GM23248 (cell line): ENCODE measurements at places on chromosomes 12 and 14.

DNA sequence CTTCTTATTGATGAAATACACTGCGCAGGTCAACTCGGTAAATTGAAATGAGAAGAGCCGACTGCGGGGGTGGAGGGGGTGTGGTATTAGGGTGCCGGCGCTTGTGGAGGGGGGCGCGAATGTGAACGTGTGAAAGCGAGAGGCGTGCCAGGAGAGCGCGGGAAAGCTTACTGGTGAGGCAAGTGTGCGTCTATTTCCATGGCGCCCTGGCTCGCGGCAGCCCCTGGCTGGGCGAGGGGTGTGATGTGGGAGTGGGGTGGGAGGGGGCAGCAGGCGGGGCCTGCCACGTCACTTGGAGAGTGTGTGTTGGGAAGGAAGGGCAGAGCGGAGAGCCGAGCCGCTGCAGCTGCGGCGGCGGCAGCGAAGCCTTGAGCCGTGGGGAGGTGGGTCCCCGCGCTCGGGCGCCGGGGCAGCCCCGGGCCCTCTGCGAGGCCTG lies 88.8 kb downstream of the GALNT8 start:
- DNase-seq: no peak

GRCh38 chr14:53226553-53226952 lies 73.4 kb upstream of the DDHD1 start:
- no peak for DNase-seq

- DNase-seq: peak; percentile 27
These were observed 36.6 kb upstream of the ASPG start for GRCh38 chr14:104048758-104049507.

DNA sequence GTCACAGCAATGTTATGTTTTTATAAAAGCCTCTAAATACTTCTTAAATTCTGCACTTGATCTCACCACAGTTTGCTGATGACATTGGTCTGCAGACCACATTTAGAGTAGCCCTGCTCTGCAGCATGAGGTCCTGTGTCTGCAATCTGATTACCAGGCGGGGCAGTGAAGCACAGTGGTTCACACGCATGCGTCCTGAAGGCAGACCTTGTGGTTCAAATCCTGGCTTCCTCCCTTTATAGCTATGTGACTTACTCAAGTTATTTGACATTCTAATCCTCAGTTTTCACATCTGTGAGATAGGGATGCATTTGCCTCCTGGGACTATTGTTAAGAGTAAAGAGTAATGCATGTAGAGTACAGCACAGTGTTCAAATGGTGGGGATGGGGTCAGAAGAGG lies 50.3 kb downstream of the BMAL2 start:
- no peak for DNase-seq

DNA sequence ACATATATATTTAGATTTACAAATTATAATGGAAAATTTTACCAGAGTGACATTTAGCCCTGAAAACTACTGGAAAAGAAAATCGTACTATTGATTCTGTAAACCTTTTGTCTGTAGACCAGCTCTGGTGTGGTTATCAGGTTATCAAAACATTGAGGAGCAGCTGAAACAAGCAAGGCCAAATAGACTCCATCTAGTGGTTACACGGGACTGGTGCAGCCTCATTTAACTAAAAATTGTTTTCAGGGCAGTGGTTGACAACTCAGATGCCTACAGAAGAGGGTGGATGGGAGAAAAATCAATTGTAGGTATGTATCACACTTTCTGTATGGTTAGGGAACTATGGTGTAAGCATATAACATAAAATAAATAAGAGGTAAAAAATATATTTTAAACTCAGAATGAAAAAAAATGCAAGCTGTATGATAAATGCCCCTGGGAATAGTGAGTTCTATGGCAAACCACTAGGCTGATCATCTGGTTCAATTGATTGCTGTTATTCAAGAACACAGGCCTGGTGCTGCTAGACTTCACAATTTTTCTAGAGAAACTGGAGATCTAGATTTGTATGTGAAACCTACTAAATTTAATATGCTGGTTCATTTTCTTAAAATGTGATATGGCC lies 51.2 kb downstream of the ACSS3 start:
- DNase-seq: peak; percentile 60

DNA sequence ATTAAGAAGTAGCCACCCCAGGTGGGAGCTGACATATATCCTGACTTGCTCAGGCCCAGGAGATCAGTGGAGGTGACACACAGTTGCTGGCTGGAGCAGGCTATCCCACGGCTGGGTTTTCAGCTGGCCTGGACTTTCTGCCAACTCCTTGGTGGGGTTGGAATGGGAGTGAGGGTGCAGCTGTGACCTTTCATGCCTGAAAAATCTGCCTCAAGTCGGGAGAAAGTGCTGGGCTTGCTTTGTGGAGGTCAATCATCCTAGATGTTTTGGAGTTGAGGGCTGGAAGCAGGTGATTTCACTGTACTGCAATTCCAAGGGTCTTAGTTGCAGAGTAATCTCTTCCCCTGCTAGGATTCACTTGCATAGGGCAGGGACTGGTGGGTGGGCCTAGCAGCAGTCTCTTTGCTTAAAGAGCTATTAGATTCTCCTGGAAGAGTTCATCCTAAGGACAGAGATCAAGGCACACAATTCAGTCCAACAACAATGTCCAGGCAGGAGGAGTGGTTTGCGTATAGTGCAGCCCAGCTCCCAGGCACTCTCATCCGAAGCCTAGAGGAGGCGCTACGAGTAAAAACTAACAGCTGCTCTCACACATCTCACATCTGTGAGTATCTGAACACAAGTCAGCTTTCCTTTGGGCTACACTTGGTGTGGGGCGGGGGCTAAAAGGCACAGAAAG lies 98.1 kb downstream of the GAS2L3 start:
- no peak for DNase-seq

- no peak for DNase-seq
These were observed 314 bp upstream of the HOTAIR start for GRCh38 chr12:53975064-53975471.

GRCh38 chr12:48994224-48995085 lies 4.7 kb downstream of the DDN start:
- no peak for DNase-seq

DNA sequence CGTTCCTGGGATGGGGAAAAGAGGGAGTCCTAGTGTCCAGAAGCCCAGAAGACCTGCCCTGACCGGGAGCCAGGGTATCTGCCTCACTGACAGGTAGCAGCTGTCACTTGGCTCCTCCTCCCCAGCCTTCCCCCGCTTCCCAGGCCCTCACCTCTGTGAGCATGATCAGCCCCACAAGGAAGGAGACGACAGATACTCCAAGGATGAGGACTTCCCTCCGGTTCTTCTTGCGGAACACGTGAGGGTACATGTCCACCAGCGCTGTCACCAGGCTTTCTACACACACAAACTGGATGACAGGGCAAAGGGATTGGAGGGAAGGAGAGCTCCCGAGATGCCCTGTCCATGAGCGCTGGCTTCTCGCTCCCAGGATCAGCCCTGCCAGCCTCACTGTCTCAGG lies 9.9 kb upstream of the SLC6A12 start:
- no peak for DNase-seq

GRCh38 chr12:109475121-109475520 lies 2.0 kb downstream of the KCTD10 start:
- no peak for DNase-seq

- DNase-seq: peak; percentile 49
These were observed 19.5 kb upstream of the HAL start for GRCh38 chr12:96015672-96016071.

- no peak for DNase-seq
These were observed 476.7 kb downstream of the NOVA1 start for GRCh38 chr14:26121181-26121580.

GRCh38 chr12:114294303-114294685 lies 111.7 kb downstream of the TBX5 start:
- DNase-seq: peak; percentile 92

DNA sequence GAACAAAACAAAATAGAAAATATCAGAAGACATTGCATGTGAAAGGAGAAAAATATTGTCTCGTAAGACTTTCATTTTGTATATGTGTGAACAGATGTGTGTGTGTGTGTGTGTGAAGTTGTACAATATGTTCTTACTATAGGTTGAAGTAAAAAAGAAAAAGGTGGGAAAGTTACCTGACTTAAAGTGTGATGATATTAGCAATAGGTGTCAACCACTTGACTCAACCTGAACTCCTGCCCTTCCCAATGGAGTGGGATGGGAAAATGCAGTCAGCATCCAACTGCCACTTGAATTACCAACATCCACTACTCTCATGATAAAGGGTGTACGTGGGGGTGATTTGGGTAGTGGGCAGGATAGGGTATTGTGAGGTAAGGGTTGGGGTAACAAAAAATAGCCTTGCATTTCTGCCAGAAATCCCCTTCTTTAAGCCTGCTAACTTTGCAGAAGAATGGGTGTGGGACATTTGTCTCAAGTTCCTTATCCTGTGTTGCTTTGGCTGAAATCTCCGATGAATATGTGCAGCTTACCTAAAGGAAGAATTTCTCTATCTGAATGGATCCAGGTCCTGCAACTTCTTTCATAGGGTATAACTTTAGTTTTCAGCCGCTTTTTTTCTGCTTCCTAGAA lies 181.6 kb downstream of the CHST11 start:
- no peak for DNase-seq

GRCh38 chr14:56273951-56274350 lies 155.7 kb downstream of the PELI2 start:
- peak; percentile 11 for DNase-seq

DNA sequence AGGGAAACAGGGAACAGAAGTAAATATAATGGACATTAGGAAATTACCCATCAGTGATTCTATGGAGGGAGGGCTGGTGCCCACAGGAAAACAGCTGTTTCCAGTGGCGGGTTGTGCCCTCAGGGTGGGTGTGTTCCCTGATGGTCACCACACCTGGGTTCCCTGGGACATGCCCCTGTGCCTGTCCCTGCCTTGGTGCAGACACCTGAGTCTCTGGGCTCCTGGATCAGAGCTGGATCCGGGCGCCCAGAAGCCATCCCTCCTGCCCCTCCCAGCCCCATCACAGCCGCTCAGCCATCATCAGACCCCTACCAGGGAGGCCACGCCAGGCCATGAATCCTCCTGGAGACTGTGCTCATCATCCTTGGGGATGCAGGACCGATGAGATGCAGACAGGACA lies 307.2 kb upstream of the SFSWAP start:
- DNase-seq: no peak

DNA sequence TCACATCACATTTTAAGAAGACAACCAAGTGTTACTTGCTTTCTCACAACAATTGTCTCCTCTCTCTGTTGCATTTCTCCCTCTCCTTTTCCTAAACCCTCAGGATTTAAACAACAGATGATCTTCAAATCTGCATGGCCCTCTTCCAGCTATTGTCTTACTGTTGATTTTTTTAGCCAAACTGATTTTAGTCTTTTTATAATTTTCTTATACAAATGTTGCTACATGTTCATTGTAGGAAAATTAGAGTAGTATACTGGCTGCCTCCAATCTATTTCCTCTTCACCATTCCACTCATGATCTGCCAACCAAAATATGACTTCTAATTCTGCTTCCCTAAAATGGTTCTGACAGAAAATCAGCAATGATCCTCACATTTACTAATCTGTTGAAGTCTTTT lies 1.4 kb upstream of the KERA start:
- no peak for DNase-seq

DNA sequence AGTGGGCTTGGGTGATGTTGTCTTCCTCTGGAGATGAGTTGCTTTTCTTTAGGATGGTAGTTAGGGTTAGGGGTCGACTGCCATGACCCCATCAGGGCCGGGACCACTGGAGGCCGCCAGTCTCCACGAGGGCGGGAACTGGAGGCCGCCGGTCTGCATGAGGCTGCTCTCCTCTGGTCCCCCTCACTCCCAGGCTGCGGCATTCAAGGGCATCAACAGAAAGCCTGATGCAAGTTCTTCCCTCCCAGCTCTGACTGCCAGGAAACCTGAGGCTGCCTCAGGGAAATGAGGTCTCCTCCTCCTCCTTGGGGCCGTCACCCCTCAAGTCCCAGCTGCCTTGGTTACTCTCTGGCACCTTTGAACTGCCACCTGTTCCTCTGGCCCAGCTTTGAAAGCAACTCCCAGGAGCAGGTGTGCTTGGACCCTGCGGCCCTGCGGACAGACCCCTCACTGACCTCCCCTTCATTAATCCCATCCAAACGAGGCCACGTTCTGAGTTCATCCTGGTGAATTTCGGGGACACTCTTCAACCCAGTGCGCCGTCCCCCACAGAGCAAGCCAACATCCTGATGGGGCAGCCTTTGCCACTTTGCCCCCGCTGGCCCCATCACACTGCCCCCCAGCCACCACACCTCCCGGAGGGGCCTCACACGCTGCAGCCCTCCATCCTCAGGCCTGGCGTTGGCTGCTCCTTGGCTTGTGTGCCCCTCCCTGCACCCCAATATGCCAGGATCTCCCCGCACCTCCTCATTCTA lies 37.2 kb upstream of the FBRSL1 start:
- no peak for DNase-seq

DNA sequence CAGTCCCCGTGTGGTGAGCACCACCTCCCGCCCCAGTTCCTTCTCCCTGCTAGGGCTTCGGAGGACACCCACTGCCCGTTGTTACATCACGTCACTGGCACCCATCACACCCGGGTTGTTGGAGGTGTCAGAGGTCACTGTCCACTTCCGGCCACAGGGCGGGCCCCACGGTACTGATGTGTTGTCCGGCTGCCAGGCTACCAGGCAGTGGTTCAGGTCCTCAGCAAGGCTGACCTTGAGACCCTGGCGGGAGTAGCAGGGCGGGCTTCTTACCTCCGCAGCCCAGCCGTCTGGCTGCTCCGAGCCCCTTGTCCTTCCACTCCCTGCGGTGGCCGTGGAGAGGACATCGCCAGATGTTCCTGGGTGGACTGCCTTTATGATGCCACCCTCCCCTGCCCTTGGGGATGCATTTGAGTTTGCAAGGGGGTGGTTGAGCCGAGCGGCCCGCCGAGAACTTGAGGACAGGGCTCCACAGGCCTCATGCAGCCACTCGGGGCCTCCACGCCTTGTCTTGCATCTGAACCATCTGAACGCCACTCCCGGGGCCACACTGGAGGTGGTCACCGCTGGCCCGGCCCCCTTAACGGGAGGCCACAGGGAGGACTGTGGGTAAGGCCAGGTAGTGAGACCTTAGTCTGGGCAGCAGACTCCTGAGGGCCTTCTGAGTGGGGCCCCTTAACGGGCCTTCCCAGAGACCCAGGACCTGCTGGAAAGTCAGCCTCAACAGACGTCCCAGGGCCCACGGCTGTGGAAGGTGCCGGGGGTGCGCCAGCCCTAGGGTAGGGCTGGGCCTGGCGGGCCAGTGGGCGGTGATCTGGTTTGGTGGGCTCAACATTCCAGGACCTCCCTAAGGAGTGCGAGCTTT lies 27.1 kb upstream of the PLD4 start:
- no peak for DNase-seq

- no peak for DNase-seq
These were observed 700 bp downstream of the SIX6 start for GRCh38 chr14:60509438-60510253.

DNA sequence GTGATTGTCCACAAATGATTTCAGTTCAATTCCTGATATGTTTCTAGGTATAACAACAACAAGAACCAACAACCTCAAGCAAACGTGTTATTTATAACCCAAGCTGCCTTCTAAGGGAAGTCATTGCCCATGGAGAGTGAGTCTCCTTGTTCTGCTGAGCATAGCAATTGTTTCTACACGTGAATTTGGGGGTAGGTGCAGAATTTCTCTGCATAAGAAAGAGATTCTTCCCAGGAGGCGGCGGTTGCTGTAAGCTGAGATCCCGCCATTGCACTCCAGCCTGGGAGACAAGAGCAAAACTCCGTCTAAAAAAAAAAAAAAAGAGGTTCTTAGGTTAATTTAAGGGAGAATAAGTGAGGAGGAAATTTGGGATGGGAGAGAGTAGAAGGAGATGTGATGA lies 226.5 kb upstream of the PELI2 start:
- no peak for DNase-seq

GRCh38 chr14:61183196-61183885 lies 97.8 kb downstream of the TMEM30B start:
- DNase-seq: peak; percentile 44
